D341Med (cell line): ENCODE measurements at places on chromosomes 6 and 20.

DNA sequence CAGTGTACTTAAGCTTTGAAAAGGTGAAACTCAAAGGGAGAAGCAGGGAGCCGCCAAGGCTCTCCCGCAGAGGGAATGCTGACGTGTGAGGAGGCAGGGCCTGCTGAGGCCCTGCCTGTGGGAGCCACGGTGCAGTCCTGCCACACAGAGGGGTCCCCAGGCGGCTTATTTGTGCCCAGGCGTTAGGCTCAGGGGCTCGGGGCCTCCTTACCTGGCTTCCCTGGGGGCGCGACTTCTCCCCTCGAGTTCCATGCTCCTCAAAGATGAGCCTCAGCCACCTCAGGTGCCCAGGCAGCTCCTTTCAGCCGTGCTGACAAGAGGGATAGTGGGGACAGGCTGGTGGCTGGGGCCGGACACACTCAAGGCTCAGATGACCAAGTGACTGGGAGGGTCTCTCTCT lies 2.2 kb upstream of the KIF25 start:
- no peak for DNase-seq

GRCh38 chr6:92050216-92050615 lies 1369.1 kb downstream of the EPHA7 start:
- no peak for DNase-seq

- no peak for DNase-seq
Observed at GRCh38 chr6:87154641-87154992, 748 bp upstream of the ZNF292 start.

DNA sequence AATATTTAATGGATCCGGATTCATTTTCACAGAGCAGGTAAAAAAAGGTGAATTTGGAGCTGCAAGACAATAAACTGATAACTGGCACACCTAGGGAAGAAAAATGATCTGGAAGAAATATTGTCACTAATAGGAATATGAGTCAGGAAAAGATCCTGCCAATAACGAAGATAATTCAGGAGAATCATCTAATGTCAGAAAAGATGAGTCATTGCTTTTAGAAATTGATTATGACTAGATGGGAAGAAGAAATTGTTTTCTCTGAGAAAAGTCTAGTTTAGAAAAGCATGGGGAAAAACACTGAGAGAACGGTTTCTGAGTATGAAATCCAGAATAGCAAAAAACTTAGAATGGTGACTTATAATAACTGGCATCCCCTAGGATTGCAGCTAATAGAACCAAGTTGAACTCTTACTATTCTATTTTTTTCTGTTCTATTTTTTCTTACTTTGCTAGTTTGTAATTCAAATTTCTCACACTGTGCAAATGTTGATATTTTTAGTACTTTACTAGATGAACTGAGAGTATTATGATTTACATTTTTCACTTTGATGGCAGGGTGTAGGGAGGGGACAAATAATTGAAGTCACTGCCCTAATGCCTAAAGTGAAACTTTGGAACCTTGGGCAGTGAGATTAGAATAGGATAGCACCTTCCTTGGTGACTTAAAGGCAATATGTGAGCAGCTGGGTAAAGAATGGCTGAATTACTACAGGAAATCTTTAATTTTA lies 38.2 kb upstream of the SUPT3H start:
- no peak for DNase-seq

GRCh38 chr6:33324125-33324524 lies 6.6 kb upstream of the ZBTB22 start:
- no peak for DNase-seq

GRCh38 chr20:59938696-59939051 lies 1.4 kb downstream of the PPP1R3D start:
- DNase-seq, result no peak

DNA sequence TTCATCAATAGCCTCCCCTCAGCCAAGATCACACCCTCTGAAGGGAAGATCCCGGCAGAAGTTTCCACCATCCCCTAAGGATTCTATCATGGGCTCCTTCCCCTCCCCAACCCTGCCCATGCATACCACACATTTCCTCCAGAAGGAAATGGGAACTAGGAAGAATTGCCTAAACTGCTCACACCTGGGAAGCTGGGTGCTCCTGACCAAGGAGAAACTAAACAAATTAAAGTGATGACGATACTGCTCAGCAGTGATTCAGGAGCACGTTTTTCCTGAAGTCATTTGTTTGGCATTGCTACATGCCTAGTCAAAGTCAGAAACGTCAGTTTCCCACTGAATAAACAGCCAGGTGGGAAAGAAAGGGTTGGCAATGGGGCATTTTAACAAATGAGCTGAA lies 136.1 kb upstream of the CDYL start:
- no peak for DNase-seq

DNA sequence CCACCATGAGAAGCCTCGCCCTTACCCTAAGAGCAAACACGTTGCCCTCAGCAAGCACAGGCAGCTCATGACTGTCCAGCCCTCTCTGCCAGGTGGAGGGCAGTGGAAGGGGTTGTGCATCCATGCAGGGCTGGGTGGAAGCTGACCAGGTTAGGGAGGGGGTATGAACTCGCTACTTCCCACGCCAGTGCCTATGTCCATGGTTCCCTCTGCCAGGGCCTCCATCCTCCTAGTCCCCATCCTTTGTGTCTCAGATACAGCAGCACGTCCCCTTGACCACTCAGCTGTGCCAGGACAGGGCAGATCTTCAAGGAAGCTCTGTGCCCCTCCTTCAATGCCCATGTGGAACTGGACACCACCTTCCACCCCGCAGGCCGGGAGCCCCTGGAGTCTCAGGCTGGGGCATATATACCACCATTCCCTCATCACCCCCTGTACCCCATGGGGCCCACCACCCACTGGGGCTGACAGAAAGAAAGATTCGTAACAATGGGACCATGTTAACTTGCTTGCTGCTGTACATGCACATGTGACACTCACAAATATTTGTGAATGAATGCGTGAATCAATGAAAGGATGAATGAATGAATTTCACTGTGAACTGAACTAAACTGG lies 90.7 kb downstream of the ANKRD60 start:
- peak; percentile 6 for DNase-seq

- DNase-seq, result no peak
Observed at GRCh38 chr6:56297022-56297989, 49.9 kb upstream of the COL21A1 start.

GRCh38 chr20:4800131-4800530 lies 78.4 kb downstream of the PRND start:
- DNase-seq, result no peak

- no peak for DNase-seq
Observed at GRCh38 chr6:170221052-170221752, 69.7 kb downstream of the DLL1 start.

GRCh38 chr20:39245685-39246311 lies 283.7 kb downstream of the DHX35 start:
- DNase-seq, result no peak

GRCh38 chr6:2990248-2990931 lies 9.3 kb upstream of the NQO2 start:
- DNase-seq, result no peak

GRCh38 chr6:131730264-131730663 lies 19.4 kb upstream of the CTAGE9 start:
- no peak for DNase-seq

DNA sequence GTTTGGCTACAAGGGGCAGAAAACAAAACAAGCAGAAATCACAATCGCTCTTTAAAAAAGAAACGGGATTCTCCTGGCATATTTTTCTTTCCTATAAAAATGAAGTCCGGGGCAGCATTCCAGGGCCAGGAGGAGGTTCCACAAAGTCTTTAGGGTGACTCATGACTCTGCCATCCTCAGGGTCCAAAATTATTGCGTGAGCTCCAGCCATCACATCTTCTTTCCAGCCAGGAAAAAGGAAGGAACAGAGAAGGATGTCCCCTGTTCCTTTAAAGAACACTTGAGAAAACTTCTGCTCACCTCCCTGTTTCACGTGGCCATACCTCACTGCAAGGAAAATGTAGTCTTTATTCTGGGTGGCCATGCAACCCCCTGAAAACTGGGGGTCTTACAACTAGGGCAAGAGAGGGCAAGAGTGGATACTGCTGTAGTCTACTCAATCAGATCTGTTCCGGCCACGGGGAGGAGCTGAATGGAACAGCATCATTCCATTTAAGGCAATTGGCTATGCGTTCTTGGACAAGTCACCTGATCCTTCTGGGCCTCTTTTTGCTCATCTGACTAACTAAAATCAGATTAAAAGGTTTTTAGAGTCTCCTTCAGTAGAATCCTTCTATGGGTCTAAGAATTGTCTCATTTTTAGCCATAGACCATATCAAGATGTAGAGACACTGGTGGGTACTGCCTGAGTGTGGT lies 49.4 kb downstream of the CTCFL start:
- DNase-seq, result no peak

DNA sequence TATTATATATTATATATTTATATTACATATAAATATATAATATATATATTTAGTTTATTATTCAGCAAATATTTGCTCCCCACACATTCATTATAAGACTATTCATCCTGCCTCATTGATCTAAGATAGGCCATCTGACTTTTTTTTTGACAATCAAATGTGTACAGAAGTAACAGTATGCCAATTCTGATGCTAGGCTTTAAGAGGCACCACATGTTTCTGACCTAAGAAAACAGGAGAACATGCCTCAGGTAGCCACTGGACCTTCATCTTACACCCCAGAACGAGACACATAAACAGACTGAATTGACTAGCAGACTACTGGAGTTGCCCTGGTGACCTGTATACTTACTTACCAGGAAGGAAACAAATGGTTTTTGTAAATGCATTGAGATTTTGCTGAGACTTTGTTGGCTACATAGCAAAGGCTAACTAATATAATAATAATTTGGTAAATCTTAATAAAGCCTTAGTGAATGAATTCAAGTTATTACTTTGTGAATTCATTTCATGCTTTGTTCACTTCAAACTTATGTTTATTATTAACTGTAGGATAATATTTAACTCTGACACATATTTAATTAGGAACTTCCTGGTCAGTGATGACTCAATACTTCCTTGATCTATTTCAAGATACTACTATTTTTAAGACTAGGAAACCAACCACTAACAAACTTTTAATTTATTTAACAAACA lies 13.4 kb upstream of the MYO6 start:
- DNase-seq, result no peak

- DNase-seq, result peak; percentile 33
Observed at GRCh38 chr6:6820641-6821238, 232.2 kb downstream of the LY86 start.

DNA sequence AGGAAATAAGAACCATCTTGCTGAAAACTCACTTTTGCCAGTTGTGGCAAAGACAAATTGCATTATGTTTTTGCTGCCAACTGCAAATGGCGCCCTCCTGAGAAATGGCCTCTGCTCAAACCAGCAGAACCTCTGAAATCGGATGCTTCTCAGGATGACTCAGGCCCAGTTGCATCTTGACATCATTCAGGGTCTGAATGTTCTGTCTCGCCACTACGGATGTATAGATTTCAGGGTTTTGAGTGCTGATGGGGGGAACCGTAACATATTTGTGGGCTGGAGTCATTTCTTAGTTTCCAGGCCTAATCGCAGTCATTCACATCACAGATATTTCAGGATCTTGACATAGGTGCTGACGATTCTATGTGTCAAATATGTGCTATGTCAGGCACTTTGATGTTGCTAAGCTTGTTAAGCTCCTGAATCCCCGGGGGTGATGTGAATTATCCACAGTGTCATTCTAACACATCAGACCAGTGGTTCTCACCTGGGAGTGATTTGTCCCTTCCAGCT lies 207.1 kb downstream of the NFATC2 start:
- DNase-seq, result no peak

GRCh38 chr20:37528446-37529213 lies 954 bp upstream of the BLCAP start:
- peak; percentile 9 for DNase-seq

DNA sequence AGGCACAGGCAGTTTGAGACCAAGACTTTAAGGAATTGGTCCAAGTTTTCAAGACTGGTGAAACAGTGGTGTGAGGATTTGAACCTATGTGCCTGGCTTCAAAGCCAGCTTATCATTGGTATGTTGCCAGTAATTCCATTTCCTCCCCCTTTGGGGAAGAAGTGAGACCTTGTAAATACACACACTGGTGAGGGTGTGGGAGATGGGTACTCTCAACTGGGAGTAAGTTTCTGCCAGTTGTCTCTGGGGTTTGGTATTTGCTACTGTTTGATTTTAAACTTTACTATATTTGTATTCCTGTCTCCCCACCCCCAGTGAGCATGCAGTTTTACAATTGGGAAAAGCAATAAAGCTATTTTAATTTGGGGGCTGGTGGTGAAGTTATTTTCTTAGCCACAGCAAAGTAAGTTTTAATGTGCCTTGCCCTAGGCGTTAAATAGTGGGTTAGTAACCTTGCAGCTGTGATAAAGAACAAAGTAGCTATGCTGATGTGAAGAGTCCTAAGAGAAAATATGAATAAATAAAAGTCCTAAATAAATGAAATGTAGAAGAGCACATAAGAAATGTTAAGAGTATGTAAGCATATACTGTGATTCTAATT lies 31.0 kb downstream of the SNX9 start:
- no peak for DNase-seq

GRCh38 chr6:55964136-55964535 lies 88.7 kb upstream of the BMP5 start:
- DNase-seq, result no peak

- DNase-seq, result no peak
Observed at GRCh38 chr20:51399006-51399890, 143.3 kb downstream of the NFATC2 start.

DNA sequence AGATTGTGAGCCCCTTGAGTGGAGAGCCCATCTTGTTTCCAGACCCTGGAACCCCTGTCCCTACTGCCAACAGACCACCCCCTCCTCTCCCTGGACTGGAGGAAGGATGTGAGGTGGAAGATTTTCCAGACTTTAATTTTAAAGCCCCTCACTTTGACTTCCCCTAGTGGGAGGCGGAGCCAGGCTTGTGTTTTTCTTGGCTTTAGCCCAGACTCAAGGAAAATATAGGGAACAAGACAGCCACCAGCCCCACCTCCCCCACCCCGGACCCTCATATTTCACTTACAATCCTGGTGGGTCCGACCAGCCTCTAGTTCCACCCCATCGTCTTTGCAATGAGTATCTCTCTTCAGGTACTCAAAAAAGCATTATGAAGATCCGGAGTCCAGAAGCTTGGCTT lies 40.8 kb downstream of the NCR2 start:
- no peak for DNase-seq

DNA sequence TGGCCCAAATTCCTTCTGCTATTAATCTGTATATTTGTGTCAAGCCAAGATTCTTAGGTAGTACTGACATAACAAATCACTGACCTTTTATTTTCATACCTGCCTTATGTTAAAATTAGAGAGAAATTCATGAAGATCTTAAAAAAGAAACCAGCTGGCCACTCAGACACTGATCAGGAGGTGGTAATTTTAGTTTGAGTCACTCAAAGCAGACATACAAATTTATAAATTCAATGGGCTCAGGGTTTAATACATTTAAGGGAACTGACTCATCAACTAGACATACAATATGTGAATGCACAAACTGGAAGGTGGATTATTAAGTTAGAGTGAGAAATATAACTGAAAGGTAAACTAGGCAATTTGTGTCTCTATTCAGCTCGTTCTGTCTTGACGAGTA lies 711.9 kb upstream of the EYS start:
- DNase-seq, result no peak

GRCh38 chr20:5845681-5846615 lies 95.7 kb downstream of the SHLD1 start:
- DNase-seq, result no peak

- DNase-seq, result peak; percentile 72
Observed at GRCh38 chr20:53578492-53579222, 15.0 kb downstream of the ZNF217 start.

GRCh38 chr20:51431321-51431720 lies 111.2 kb downstream of the NFATC2 start:
- DNase-seq, result no peak
